Fibroblast of villous mesenchyme (primary cell): ENCODE measurements at places on chromosomes 7 and 10. TPM values are rescaled to one million over a fixed set of nuclear protein-coding genes. Genes with fewer than 3 reads are reported as not detected.
A peak's percentile ranks its signal among the peaks of the same experiment; 100 is the strongest.

PRPS1L1 gene
- total RNA-seq = not detected in 2 replicates

PNLIP gene
- not detected in 2 replicates for total RNA-seq

MYL7 gene
- total RNA-seq = 0.43 TPM in 1 of 2 replicates, not detected in the other

- peak; percentile 75 for DNase-seq
Observed at GRCh38 chr7:43294080-43294630, 181.7 kb downstream of the HECW1 start.

GRCh38 chr7:53504914-53505313, 469.5 kb downstream of the POM121L12 start:
- DNase-seq = no peak
